EH (cell line): ENCODE measurements at places on chromosomes 16 and 17.

- no peak for DNase-seq
These were observed 31.8 kb upstream of the MAF start for GRCh38 chr16:79632289-79632688.

- DNase-seq, result no peak
These were observed 30.1 kb downstream of the ADCY9 start for GRCh38 chr16:4086153-4086552.

GRCh38 chr17:82399041-82399441 lies 19.1 kb upstream of the HEXD start:
- peak; percentile 90 for DNase-seq

- DNase-seq, result peak; percentile 17
These were observed 95.1 kb downstream of the METRNL start for GRCh38 chr17:83174362-83175118.

- DNase-seq, result peak; percentile 50
These were observed 140.1 kb downstream of the CCDC182 start for GRCh38 chr17:57604771-57605674.

DNA sequence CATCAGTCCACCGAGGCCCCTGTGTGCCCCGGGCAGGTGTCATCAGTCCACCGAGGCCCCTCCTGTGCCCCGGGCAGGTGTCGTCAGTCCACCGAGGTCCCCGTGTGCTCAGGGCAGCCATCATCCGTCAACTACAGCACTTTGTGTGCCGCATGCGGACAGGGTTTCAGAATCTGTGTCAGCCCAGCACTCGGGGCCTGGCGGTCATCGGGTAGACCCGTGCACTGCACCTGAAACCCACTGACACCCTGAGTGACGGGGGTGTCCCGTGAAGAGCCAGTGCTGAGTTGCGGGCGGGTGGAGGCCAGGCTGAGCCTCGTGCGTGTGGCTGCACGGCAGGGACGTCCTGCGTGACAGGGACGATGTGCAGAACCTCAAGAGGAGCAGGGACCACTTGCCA lies 38.4 kb downstream of the BAHCC1 start:
- DNase-seq, result no peak
